ENCODE measurements at places on chromosomes 12 and 14. TPM values are rescaled to one million over a fixed set of nuclear protein-coding genes. Genes with fewer than 3 reads are reported as not detected.

DNA sequence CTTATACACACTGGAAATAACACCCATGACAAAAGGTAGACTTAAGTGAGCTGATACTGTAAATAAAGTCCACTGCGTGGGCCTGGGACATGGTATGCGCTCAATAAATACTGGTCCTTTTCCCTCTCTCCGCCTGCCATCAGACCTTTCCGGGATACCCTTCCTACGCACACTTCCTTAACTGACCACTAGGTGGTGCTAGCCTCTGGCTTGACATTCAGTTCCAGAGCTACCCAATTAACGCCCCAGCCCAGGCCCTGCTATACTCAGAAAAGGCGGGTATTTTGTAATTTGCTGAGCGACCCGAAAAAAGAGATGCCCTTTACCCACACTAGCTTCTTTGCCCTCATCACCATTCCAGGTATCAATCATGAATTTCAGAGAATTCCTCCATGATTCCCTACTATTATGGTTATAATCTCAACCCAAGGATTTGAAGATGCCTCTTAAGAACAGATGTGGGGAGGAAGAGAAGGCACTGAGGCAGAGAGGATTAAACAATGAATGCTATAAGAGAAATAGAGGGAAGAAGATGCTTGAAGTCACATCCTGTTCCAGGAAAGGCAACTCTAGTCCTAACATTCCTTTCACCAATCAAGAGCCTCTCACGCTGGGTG is 3.9 kb upstream of the LRP1 start:
- peak; percentile 89 for DNase-seq

The ACTR10 gene
- total RNA-seq, result 44.9 TPM

GRCh38 chr12:14802721-14803010 is 612 bp downstream of the WBP11 start:
- no peak for DNase-seq

GRCh38 chr14:64604001-64604400 is 54.2 kb downstream of the PPP1R36 start:
- DNase-seq, result no peak

The MAP3K9 gene
- total RNA-seq, result 0.32 TPM

- DNase-seq, result no peak
Observed at GRCh38 chr12:65965358-65965757, 141.1 kb downstream of the HMGA2 start.

The TARBP2 gene
- 19.6 TPM for total RNA-seq

DNA sequence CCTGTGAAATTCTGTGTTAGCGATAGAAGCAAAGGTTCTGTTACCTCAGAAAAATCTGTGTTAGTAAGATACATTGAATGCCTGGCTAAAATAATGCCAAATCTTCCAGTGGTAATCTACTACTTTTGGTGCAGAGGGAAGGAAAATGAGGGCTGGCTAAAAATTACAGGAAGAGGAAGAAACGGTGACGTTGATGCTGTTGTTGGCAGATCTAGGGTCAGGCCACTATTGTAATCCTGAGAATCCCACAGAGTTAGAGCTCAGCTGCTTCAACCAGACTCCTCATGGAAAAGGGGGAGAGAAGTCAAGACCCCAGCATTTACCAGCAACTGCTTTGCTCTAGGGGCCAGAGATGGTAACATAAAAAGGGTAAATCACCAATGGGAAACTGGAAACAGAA is 145.1 kb downstream of the PPM1H start:
- DNase-seq, result no peak

GRCh38 chr12:2118061-2118460 is 65.3 kb downstream of the CACNA1C start:
- DNase-seq, result no peak
